ENCODE measurements at places on chromosomes 4 and X.

DNA sequence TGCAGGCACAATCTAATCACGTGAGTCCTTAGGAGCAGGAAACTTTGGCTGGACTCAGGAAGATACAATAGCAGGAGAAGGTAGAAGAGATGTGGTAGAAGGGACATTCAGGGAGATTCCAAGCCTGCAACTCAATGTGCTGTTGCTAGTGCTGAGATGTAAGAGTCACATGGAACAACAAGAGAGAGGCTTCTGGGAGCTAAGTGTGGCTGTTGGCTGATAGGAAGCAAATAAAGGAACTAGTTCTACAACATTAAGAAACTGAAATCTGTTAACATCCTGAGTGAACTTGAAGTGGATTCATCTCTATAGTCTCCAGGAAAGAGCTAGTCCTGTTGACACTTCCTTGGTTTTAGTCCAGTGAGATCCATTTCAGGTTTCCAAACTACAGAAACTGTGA lies 1207.4 kb downstream of the ADGRL3 start:
- DNase-seq, result no peak

DNA sequence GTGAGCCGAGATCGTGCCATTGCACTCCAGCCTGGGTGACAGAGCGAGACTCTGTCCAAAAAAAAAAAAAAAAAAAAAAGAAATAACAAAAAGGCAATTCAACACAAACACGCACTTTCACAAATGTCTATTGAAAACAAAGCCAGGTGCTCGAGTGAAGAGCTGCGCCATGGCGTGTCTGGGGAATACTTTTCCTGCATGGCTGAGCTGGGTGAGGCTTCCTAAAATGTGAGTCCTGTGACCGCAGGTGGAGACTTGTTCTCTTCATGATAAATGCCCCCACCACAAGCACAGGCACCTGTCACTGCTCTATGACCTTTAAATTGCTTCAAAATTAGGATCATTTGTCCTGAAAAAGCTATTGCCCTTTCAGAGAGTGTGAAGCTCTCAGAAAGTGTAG lies 4.0 kb upstream of the ABLIM2 start:
- DNase-seq, result peak; percentile 20

DNA sequence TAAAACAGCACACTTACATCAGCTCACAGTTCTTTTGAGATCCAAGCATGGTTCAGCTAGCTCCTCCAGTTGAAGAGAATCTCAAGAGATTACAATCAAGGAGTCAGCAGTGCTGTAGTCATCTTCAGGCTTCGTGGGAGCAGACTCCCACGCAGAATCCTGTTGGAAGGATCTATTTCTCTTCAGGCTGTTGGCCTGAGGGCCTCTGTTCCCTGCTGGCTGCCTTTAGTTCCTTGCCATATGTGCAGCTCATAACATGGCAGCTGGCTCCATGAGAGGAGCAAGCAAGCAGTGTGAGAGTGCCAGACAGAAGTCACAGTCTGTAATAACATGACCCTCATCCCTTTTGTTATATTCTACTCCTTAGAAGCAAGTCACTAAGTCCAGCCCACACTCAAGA lies 168.6 kb downstream of the COX18 start:
- DNase-seq, result no peak

GRCh38 chr4:51942108-51942832 lies 77.9 kb downstream of the LRRC66 start:
- DNase-seq, result no peak

GRCh38 chrX:70456256-70456655 lies 11.6 kb downstream of the DLG3 start:
- no peak for DNase-seq

GRCh38 chr4:38715050-38715449 lies 51.1 kb downstream of the KLF3 start:
- no peak for DNase-seq

DNA sequence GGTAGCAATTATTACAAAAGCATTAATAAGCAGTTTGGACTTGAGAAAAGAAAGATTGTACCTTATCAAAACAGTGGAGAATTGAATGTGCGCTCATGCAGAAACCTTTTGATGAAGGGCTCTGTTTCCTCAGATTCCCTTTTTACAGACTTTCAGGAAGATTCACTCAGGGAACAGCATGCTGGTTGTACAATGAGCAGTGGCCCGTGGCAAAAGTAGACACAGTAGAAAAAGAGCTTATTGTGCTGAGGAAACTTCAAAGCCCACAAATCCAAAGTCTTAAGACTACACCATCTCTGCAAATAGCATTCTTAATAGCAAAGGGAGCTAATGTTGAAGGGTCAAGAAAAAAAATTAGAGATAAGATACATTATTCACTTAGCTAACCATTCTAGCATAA lies 858.9 kb downstream of the PDHA2 start:
- no peak for DNase-seq

GRCh38 chrX:148500423-148501385 lies at the start of gene AFF2:
AFF2 (plus strand) TSS chrX:148500617; CDS start chrX:148501098, 481 bp downstream.
- DNase-seq, result peak; percentile 26

GRCh38 chrX:56987741-56988140 lies 7.6 kb downstream of the SPIN3 start:
- no peak for DNase-seq

DNA sequence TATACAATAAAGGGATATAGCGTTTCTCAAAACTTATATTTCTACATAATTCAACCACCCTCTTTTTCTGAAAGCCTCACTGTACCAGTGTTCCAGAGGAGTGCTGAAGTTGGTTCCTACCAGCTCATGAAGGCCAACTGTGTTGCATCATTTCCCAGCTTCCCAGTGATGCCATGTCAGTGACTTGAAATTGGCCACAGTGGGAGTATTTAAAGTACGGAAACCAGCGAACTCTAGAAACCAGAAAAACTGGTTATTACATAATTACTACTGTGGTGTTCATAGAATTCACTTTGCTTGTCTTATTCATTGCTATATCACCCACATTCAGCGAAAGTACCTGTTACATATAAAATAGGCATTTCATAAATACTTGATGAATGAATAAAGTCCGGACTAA lies 135.4 kb downstream of the GC start:
- no peak for DNase-seq

GRCh38 chr4:5992171-5992827 lies 25.9 kb downstream of the C4orf50 start:
- DNase-seq, result no peak

GRCh38 chr4:66275411-66276038 lies 605.2 kb upstream of the EPHA5 start:
- DNase-seq, result no peak

GRCh38 chr4:13521047-13521446 lies 23.3 kb downstream of the NKX3-2 start:
- DNase-seq, result no peak

- no peak for DNase-seq
Observed at GRCh38 chrX:29659911-29660310, 555.5 kb upstream of the MAGEB2 start.

DNA sequence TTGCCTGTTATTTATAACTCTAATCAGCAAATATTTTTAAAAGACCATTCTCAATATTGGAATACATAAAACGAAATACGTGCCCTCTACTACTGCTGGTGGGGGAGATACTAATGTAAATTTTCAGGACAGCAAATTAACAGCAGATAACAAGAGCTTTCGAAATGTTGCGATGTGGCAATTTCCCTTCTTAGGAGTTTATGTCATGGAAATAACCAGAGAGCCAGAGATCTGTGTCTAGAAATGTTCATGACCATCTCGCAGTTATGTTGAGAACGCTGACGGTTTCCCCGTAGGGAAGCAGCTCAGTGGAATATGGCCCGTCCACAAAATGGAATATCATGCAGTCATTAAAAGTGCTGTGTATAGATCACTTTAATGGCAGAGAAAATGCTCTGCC lies 238.4 kb upstream of the PSAPL1 start:
- no peak for DNase-seq

DNA sequence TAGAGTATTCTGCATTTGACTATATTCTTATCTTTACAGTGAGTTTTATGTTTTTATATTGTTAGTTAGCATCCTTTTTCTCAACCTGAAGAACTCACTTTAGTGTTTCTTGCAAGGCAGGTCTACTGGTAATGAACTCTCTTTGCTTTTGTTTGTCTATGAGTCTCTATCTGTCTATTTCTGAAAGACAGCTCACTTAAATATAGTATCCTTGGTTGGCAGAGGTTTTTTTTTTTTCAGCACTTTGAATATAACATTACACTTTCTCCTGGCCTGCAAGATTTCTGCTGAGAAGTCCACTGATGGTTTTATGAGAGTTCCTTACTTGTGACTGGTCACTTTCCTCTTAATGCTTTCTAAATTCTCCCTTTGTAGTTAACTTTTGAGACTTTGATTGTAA lies 32.8 kb upstream of the C4orf54 start:
- no peak for DNase-seq

DNA sequence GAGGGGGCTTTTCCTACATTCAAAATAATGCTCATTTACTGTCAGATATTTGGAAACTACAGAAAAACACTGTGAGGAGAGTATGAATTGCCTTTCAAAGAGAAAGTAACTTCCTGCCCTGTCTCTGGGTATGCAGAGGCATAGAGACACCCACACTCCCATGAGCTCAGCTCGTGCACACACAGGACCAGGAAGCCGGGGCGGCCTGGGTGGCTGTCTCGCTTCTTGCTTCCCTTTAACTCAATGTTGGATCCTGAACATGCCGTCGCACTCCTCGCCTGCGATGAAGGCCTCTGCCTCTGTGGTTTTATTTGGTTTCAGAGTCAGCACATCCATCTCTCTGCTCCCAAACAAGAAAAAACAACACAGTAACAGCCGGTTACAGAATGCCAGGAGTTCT lies 40.1 kb upstream of the GPR78 start:
- DNase-seq, result no peak

GRCh38 chr4:13325744-13326143 lies 158.4 kb downstream of the RAB28 start:
- no peak for DNase-seq

DNA sequence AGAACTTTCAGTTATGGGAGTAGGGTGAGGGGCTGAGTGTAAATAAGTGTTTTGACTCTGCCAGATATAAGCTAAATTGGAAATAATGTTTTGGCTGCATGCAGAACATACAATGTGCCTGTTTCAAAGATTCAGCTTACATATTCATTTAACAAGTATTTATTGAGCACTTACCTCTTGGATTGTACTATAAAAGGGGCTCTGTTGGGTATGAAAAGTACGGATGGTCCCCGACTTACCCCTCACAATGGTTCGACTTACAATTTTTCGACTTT lies 799 bp upstream of the AIFM1 start:
- DNase-seq, result no peak

- DNase-seq, result no peak
Observed at GRCh38 chr4:8909548-8909947, 37.9 kb upstream of the HMX1 start.

- peak; percentile 89 for DNase-seq
Observed at GRCh38 chrX:75522565-75523431, at the start of gene ZDHHC15. ZDHHC15 (minus strand) TSS chrX:75523037; CDS start chrX:75523024, 13 bp downstream.

DNA sequence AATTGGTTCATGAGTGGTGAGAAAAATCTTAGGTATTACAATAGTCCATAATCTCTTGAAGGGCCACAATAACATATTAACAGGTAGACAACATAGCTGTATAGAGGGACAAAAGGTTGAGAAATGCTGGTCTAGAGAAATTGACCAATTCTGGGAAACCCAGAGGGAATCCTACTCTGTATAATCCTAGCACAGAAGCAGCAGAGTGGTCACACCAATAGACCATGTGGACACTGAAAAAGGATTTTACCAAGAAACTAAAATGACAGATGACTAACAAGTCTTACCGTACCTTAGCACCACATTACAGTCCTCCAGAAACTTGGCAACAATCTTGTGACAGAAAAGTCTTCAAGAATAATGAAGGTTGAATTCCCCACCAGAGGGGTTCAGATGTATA lies 169.1 kb upstream of the PCDH18 start:
- no peak for DNase-seq

DNA sequence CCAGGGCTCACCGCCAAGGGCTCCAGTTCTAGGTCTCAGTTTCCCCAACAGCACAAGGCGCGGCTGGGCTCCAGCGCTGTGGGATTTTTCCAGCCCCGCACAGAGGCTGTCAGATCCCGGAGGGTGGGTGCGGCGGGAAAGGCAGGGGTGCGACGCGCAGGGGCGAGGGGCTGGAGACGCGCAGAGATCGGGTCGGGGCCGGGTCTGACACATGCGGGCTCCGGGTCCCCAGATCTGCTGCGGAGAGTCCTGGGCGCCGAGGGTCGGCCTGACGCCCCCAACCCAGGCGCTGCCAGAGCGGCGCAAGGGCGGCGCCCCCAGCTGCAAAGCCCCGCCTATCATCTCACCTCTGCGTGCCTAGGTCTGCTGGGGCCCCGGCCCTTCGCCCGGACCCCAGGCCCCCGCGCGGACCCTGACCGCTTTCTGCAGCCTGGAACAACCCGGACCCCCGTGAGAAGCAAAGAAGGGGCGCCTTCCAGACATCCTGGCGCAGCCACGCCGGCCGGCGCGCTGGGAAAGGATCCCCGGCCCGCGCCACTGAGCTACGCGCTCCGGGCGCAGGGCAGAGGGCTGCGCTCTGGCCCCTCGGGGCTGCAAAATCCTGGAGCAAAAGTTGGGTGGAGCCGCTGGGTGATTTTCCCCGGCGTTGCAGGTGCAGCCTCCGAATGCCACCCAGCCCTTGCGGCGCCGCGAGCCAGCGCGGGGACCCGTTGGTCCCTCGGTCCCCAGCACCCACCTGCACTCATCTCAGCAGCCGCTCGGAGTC lies 486 bp downstream of the ABLIM2 start:
- peak; percentile 50 for DNase-seq

- no peak for DNase-seq
Observed at GRCh38 chrX:12824944-12825343, 33.7 kb downstream of the PRPS2 start.
